Stimulated activated CD8-positive, alpha-beta memory T cell treated with anti-CD3 and anti-CD28 coated beads, Interleukin-4, amount 100 ng/mL, for 1 hour (primary cell): ENCODE measurements at places on chromosomes 13 and 19.
A peak's percentile ranks its signal among the peaks of the same experiment; 100 is the strongest.

DNA sequence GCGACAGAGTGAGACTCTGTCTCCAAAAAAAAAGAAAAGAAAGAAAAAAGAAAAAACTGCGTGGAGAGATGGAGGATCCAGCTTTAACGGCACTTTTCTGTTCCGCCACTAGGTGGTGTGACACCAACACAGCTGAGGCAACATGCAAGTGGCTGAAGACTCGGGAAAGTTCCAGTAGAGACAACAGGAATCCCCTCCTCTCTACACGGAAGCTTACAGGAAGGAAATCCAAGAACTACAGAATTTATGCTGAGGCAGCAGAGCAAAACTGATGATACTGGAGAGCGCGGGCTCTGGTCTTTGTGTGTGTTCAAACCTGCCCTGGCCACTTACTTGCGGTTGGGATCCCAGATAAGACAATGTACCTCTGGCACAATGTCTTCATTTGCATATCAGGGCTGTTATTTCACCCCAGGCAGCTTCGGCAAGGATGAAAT lies 9.9 kb downstream of the RANBP3 start:
- peak; percentile 37 for DNase-seq

DNA sequence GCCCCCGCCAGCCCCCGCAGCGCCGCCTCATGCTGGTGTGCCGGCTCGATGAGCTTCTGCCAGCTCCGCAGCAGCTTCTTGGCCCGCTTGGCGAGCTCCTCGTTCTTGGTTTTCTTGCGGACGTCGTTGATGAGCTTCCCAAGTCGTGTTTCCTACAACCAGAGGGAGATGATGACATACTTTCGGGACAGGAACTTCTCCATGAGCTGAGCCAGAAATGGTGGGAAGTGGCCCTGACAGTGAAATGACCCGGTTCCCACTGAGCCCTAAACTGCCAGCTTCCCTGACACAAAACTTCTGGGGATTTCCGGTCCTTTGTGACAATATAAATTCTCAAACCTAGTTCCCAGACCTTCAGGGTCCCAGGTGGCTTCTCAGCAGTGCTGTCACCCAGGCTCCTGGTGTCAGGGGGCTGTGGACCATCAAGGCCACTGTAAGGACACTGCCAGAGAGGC lies 5.3 kb upstream of the SLC35E1 start:
- DNase-seq, result no peak

DNA sequence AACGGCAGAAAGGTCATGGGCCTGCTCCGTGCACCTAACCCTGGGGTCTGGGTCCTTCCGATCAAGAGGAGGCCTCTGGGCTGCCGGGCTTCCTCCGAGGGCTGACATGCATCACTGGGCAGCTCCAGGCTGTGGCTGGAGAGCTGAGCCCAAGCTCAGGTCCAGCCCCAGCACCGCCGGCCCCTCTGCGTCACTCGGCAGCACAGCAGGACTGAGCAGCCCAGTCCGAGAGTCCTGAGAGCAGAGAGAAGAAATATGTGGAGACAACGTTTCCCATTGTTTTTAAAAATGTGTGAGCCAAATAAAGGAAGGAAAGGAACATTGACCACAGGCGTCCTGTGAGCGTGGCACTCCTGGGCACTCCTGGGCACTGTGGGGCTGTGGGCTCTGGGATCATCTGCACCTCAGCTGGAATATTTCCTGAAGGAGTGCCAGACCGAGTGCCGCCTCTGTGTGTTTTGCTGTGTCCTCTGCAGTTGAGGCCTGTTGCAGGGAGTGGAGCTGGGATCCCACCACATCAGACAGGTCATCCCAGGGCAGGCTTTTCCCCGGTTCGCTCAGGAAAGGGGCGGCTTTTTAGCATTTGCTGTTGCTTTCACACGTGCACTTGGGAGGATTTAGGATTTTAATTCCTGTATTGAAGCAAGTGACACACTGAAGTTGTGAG lies 37.8 kb upstream of the TFDP1 start:
- DNase-seq, result no peak

DNA sequence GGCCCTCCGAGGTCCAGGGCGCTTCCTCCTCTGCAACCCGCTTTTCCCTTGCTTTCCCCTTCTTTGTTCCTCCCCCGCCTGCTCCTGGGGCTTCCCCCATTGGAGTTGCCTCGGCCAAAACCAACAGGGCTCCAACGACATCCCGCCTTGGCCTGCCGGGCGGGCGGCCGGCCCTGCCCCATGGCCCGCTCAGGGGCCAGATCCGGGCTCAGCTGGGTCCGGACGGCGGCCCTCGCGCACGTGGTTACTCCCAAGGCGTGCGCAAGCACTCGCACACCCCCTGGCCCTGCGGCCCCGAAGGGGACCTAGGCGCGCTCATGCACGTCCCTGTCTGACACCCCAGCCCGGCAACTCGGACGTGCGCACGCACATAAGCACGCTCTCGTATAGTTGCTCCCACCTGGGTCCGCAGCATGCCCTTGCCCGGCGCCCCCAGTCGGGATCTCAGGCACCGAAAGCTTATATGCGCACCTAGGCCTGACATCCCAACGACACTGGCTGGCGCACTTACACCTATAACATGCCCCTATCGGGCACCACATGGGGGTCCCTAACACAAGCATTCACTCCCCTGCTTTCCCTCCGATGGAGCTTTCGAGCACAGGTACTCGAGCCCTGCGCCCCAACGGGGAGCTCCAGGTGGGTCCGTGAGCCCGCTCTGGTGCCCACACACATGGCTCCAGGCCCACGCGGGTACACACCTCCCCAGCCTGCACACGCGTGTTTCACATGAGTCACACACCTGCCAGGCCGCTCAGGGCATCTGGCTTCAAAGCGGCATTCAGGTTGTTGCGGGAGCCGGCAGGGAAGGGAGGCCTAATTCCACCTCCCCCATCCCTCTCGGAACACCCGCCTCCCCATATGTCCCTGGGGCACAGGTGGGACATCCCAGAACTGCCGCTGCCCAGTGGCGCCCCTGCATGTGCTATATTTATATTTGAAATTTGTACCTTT lies 15.0 kb downstream of the NFIX start:
- DNase-seq, result no peak

DNA sequence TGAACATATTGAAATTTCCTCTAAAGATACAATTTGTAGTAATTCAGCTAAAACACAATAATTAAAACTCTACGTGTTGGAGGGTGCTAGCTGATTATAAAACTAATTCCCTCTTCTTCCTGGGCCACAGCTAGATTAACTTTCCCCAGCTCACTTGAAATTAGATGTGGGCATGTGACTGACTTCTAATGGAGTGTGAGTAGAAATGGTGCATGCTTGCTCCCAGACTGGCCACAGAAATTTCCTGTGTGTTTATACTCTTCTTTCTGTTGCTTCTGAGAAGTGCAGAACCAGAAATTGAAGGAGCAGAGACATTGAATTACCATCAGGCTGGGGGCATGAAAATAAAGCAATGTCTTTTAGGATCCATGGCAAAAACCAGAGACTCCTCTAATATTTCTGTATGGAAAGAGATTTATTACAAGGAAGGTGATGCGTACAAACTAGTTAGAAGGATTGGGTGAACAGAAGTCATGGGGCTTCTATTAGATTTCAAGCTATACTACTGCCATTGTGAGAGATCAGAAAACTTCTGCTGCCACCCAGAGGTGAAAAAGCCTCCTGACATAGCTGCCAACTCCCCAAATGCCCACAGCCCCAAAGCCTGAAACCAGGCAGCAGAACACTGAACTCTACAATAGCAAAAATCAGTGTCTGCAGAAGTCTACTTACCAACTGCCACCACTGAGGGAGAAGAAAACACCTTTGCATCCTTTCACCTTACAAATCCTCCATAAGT lies 379.2 kb upstream of the MIR17HG start:
- no peak for DNase-seq

- no peak for DNase-seq
These were observed 140.2 kb downstream of the TNFSF13B start for GRCh38 chr13:108409730-108410129.

- DNase-seq, result no peak
These were observed 4.4 kb upstream of the ATP1A3 start for GRCh38 chr19:41998246-41999020.
